ENCODE measurements at places on chromosomes 3 and 15.
A peak's percentile ranks its signal among the peaks of the same experiment; 100 is the strongest.

- DNase-seq = no peak
These were observed 144.6 kb downstream of the RORA start for GRCh38 chr15:61084472-61084871.

- no peak for DNase-seq
These were observed 29.4 kb upstream of the ARID3B start for GRCh38 chr15:74511583-74511982.

GRCh38 chr3:37906734-37907282 is 45.1 kb downstream of the CTDSPL start:
- no peak for DNase-seq

- DNase-seq = no peak
These were observed 296.1 kb upstream of the RASGRP1 start for GRCh38 chr15:38860674-38861073.

GRCh38 chr3:53842436-53843194 is 3.6 kb downstream of the CHDH start:
- DNase-seq = no peak

- DNase-seq = no peak
These were observed 17.6 kb downstream of the CFAP44 start for GRCh38 chr3:113423699-113424098.

DNA sequence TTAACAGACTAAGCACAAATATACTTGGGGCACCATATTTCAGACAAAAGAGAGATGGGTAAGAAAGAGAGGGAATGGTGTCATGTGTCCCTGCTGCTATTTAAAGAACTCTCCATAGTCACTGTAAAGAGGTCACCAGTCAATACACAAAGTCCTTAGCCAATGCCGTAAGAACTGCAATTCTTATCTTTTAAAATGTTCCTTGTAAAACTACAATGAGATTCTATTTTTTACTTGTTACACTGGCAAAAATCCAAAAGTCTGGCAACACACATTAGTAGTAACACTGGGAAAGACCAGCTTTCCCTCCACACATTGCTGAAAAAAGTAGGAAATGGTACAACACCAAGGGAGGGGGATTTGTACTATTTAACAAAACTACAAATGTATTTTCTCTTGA is 189.4 kb downstream of the TBC1D5 start:
- no peak for DNase-seq

DNA sequence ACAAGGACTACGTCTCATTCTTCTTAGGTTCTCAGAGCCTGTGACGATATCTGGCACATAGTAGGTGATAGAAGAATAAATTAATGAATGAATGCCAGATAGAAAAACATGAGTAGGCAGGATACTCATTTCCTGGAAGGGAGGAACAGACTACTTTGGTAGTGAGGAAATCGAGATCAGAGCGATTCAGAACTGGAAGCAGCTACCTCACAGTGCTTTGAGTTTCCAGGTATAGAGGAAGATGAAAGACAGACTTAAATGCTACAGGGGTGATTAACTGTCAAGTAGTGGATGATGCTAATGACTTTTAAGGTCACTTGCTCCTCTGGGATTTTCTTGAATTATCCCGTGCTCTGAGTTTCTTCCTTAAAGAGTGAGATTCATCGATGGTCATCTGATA is 951.5 kb upstream of the CFAP20DC start:
- no peak for DNase-seq

- DNase-seq = peak; percentile 36
These were observed 556 bp downstream of the ANKRD63 start for GRCh38 chr15:40282147-40282868.

DNA sequence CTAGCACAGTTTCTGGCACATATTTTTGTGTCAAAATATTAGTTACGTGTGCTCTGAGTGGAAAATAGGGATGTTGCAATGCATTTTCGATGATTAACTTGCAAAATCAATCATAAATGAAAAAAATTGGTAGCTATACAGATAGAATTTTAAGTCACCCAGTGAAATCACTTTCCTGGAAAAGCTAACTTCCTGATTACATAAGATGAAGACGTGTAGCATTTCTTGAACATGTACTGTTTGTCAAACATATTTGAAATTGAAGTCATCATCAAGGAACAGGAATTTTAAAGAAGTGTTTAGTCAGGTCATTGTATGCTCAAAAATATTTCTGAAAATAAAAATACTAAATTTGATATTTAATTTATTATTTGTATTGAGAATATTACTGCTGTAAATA is 977.7 kb downstream of the PLOD2 start:
- no peak for DNase-seq

DNA sequence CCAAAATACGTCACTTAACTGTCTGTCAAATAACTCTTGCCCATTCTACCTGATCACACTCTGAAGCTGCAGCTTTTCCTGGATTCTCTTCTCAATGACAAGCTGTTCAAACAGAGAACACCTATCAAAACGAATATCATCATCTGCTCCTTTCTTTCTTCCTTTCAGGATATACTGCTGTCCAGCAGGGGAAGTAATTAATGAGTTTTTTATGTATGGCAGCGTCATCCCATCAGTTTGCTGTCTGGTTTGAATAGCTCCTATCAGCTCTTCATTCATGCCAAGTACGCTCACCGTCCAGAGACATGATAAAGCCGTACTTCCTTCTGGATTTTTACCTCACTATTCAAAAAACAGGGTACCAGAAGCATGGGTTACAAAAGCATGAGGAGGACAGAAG is at the start of gene CHRM5:
TSS of gene CHRM5 (plus strand) at position 274 of the 400 bp plus-strand sequence. CDS start 94,221 bp downstream, outside the sequence.
- no peak for DNase-seq

DNA sequence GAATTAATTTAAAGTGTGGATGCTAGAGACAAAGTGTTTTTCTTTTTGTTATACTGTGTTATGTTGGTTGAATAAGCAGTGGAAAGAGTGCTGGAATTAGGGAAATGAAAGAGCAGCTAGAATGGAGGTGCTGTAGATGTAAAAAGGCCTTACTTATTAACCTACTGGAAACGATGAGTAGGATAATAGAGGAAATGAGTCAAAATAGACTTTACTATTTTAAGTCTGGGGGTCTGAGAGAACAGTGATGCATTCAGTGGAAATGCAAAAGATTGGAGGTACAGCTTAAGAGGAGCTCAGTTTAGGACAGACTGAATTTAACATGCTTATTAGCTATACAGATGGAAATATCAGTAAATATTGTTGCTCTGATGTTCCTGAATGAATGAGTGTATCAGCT is 674.0 kb downstream of the OTOL1 start:
- no peak for DNase-seq
